ENCODE measurements at places on chromosomes 7 and 10.

- no peak for DNase-seq
Measured at GRCh38 chr7:136912339-136912738, 43.9 kb downstream of the CHRM2 start.

GRCh38 chr10:58320351-58321049 lies 14.3 kb upstream of the UBE2D1 start:
- DNase-seq: no peak

DNA sequence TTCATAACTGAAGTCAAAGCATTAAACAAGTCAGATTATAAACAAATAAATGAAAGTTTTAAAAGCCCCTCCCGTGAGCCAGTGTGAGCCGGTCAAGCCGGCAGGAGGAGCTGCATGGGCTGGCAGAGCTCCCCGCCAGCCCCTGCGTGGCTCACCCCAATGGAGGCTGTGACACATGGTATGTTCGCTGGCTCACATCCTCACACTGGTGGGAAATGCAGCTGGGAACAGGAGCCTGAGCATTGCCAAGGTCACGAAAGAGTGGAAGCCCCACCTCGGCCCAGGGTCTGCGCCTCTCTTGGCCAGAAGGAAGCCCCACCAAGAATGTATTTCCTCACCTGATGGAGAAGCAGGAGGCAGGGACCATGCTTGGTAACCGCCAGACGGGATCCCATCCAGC lies 261.7 kb upstream of the TCERG1L start:
- no peak for DNase-seq

DNA sequence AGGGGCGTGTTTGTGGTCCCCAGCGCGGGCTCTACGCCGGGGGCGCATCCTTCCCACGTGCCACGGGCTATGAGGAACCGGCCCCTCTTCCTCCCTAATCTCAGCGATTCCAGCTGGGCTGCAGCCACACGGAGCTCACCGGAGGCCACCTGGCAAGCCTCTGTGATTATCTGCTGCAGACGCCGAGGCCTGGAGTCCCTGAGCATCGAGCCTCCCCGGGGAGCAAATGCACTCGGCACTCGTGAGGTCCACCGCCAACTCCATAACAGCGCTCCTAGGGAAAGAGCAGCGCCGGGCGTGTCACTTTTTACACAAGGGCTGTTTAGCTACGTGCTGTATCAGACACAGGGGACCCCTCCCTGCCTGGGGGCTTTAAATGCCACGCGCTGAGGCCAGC lies 101.2 kb downstream of the DYNC2I1 start:
- DNase-seq: no peak

GRCh38 chr10:86900955-86901354 lies 56.5 kb downstream of the MMRN2 start:
- DNase-seq: peak; percentile 61

DNA sequence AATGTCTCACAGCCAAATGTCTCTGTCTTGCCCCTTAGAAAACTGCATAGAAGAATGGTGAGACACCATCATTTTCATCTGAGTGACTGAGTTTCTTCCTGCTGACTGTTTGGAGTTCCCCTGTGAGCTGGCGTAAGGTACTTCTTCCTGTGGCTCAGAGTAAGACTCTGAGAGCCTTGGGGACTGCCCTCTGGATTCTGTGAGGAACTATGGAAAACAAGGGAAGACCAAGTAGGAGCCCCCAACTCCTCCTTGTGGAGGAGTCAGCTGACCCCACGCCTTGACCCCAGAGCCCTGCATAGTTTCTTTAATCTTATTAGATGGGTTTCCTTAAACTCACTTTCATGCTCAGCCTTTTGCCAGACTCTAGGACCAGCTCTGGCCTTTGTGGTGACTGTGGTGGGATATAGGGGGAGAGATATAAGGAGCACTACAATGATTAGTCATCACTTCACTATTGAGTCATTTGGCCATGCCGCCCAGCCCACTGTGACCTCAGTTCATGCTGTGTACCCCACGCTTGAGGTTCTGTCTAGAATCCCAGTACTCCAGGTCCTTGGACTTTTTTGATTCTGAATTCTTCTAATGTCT lies 51.8 kb upstream of the FAM133B start:
- no peak for DNase-seq

- DNase-seq: peak; percentile 63
Measured at GRCh38 chr10:86958901-86959736, 720 bp downstream of the SNCG start.

GRCh38 chr10:19531324-19531723 lies 284.9 kb upstream of the PLXDC2 start:
- DNase-seq: no peak

GRCh38 chr10:82889728-82890127 lies 1014.7 kb downstream of the NRG3 start:
- no peak for DNase-seq

DNA sequence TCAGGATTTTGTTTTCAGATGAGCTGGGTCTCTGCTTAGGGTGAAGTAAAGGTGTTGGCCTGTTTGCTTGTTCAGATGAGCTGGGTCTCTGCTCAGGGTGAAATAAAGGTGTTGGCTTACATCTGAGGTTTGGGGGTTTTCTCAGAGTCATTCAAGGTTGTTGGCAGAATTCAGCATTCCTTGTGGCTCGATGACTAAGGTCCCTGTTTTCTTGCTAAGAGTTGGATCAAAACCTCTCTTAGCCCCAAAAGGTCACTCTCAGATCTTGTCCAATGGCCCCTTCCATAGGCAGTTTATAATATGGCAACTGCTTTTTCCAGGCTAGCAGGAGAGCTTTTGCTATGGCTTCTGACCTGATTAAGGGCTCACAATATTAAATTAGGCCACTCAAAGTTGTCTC lies 106.6 kb downstream of the ADAM22 start:
- DNase-seq: no peak

- DNase-seq: no peak
Measured at GRCh38 chr7:6533893-6534495, 17.3 kb downstream of the GRID2IP start.

- no peak for DNase-seq
Measured at GRCh38 chr10:77562742-77563141, 74.9 kb downstream of the KCNMA1 start.

- DNase-seq: peak; percentile 66
Measured at GRCh38 chr7:101681170-101682007, 52.3 kb upstream of the MYL10 start.

DNA sequence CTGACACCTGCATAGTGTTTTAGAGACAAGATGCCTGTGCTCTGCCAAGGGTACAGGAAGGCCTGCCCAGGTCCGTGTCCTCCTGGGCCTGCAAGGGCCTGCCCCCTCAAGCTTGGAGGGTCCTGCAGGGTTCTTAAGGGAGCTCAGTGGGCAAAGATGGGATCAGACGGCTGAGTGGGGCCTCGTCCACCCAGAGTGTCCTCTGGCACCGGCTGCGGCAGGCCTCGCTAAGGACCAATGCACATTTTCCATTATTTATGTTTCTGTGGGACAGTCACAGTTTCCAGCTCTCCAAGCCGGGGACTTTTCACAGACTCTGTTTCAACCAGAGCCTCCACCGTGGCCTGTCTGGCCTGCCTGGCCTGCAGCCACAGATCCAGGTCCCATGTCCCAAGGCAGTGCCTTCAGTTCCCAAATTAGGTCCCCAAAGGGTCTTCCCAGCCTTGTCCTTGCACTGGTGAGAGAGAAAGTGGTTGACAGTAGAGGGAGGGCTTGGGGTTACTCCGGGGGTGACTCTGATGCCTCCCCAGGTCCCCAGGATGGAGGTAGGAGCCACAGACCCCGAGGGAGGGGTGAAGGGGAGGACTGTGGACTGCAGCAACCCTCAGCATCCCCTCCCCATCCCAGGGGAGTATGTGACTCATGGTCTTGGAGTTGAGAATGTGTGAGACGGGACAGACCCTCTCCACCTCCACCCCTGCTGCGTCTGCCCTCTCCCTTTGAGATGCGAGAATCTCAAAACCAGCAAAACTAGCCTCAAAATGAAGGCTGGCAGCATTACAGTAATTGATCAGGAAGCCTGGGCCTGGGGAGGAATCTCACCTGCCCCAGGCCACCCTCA lies 14.8 kb downstream of the MYL10 start:
- DNase-seq: no peak

GRCh38 chr7:36035186-36035585 lies 117.9 kb upstream of the EEPD1 start:
- no peak for DNase-seq

DNA sequence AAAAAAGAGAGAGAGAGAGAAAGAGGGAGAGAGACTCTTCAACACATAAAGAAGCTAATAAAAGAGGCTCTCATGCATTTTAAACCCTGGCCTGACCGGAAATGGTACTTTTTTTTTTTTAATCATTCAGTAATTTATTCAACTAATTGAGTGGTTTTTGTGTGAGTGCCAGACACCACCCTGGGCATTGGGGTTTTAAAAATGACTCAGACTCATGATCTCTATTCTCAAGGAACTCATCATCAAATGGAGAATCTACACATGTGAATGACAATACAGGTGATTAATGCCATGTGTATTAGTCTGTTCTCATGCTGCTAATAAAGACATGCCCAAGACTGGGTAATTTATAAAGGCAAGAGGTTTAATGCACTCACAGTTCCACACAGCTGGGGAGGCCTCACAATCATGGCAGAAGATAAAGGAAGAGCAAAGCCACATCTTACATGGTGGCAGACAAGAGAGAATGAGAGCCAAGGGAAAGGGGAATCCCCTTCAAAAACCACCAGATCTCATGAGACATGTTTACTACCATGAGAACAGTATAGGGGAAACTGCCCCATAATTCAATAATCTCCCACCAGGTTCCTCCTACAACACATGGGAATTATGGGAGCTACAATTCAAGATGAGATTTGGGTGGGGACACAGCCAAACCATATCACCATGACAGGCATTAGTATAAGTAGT lies 158.5 kb upstream of the AUTS2 start:
- no peak for DNase-seq

DNA sequence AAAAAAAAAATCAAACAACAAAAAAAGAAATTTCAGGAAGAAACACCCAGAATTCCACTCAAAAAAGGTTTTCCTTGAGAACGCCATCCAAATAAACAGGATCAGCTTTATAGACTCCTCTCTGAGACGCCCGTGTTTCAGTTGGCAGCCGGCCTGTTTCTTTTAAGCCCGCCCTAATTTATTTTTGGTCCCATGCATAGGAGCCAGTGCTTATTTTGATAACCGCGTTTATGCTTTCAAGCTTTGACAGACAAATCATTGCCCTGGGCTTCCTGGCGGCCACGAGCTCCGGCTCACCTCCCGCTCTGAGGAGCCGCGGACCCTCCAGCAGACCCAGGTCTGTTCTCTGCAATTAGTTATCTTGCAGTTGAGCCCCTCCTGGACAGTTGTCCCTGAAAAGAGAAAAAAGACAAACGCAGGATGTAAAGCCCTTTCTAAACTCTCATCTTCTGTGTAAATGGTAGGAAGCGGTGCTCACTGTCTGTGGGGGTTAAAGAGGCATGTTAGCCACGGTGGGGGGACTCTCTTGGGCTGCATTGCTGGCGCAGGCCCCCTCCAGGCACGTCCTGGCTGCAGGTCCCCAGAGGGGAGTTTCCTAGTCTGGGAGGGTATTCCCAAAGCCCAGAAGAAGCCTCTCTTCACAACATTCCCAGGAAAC lies 22.2 kb upstream of the UNCX start:
- no peak for DNase-seq

- no peak for DNase-seq
Measured at GRCh38 chr10:55158633-55159032, 357.6 kb upstream of the PCDH15 start.

DNA sequence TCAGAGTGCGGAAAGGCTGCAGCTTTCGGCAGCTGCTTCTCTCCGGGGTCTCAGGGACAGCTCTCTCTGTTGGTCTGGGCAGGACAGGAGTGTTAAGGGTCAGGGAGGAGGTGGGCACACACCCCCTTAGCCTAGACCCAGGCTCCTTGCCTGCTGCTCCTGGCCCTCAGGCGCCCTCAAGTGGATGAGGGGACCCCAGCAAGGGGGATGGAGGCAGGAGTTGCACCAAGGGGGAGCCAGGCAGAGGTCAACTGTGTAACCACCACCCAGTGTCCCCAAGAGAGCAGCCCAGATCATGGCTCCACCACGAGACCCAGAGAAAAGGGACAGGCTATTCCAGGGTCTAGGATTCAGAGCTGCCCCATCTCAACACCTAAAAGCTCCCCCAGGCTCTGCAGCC lies 26.9 kb downstream of the SPOCK2 start:
- DNase-seq: no peak

DNA sequence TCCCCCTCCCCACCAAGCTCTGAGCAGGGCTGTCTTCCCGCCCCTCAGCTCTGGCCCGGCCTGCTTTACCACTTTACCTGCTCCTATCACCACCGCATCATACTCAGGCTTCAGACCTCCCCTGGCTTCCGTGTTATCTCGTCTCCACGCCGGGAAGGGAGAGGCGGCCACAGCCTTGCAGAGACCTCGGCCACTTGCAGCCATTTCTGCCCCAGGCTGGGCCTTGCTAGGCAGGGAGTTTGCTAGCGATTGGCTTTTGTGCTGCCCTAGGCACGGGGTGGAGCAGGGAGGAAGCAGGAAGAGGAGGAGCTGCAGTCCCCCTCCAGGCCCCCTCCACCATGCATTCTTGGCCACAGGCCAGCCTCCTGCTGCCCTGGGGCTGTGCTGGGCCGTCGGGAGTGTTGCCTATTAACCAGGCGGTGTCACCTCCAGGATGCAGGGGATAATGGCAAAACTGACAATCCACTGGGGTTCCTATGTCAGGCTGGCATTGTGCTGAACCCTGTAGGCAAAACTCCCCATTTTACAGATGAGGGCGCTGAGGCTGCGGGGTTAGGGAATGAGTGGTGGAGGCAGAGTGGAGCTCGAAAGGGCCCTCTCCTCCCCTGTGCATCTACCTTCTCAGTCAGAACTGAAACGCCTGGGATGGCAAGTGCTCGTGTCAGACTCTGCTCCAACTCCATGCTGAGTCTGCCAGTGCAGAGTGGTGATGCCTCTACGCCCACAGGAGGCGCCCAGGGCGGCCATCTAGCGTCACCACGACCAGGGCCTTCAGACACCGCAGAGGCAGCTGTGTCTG lies at the start of gene PYROXD2:
Gene PYROXD2, minus strand, starts transcription at position 251 of the 799 bp plus-strand sequence. Its CDS starts 47 bp downstream, at position 204.
- DNase-seq: peak; percentile 93

- DNase-seq: no peak
Measured at GRCh38 chr10:51857305-51857704, 157.9 kb upstream of the CSTF2T start.

GRCh38 chr7:5423976-5424748 lies 528 bp upstream of the TNRC18 start:
- DNase-seq: peak; percentile 99

GRCh38 chr7:87152897-87153641 lies 816 bp downstream of the DMTF1 start:
- peak; percentile 53 for DNase-seq

- DNase-seq: no peak
Measured at GRCh38 chr10:80670774-80671173, 133.1 kb downstream of the SH2D4B start.

GRCh38 chr10:71230656-71231025 lies 18.3 kb downstream of the UNC5B start:
- DNase-seq: no peak

- no peak for DNase-seq
Measured at GRCh38 chr7:12757443-12757842, 70.0 kb downstream of the ARL4A start.

GRCh38 chr10:91955114-91955513 lies 31.5 kb downstream of the BTAF1 start:
- no peak for DNase-seq

DNA sequence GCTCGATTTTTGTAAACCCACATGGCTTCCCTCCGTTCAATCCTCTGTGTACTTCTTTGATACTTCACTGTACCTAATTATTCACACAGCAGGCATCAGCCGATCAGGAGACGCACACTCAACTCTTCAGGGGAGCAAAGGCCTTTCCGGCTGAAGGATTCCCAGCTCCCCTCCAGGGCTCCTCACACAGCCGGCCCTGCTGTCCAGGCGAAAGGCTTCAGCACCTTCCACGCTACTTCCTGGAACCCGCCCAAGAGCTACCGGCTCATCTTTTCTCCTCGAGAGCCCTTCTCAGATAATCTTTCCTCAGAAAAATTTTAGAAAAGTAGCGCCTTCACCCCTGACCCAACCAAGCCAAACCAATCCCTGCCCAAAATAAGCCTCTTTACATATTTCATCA lies 270.4 kb downstream of the ZMYND11 start:
- no peak for DNase-seq
